Stimulated activated CD8-positive, alpha-beta memory T cell treated with anti-CD3 and anti-CD28 coated beads, Interleukin-4, amount 100 ng/mL, for 1 hour (primary cell): ENCODE measurements at places on chromosomes 12 and 14.

GRCh38 chr14:38016497-38016896, 191.2 kb upstream of the SSTR1 start:
- DNase-seq, result no peak

DNA sequence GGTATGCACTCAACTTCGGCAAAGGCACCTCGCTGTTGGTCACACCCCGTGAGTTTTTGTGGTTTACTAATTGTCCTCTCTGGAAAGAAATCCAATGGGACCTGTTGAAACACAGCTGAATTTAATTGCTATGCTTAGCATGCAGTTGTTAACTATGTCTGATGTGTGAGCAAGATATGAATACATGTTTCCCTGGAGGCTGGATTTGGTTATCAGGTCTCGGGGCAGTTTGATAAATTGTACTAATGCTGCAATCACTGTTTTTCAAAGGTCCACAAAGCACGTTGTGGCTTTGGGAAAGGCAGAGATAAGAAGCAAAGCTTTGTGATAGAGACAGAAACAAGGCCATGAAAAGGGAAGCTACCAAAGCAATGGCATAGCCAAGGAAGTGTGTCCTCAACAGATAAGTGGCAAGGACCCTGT, 91.3 kb downstream of the DAD1 start:
- no peak for DNase-seq

GRCh38 chr12:104929977-104930376, 28.1 kb downstream of the SLC41A2 start:
- no peak for DNase-seq

- DNase-seq, result no peak
These were observed 47.6 kb downstream of the ANO4 start for GRCh38 chr12:100842156-100842555.

- DNase-seq, result no peak
These were observed 14.3 kb downstream of the MYL2 start for GRCh38 chr12:110906083-110906482.

DNA sequence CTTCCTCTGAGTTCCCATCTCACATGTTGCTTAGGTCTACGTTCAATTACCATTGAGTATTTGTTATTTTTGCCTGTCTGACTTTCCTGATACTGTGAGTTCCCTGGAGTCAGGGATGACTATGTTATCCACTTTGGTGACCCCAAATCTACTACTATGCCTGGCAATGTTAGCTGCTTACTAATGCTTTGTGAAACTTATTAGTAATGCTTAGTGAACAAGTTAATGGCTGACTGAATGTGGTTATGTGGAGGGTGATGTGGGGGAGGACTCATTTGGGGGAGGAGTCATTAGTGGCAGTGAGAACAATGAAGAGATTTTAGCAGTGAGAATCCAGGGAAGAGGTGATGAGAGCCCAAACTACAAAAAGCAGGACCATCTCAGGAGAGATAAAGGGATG, 121.6 kb downstream of the KTN1 start:
- DNase-seq, result no peak

DNA sequence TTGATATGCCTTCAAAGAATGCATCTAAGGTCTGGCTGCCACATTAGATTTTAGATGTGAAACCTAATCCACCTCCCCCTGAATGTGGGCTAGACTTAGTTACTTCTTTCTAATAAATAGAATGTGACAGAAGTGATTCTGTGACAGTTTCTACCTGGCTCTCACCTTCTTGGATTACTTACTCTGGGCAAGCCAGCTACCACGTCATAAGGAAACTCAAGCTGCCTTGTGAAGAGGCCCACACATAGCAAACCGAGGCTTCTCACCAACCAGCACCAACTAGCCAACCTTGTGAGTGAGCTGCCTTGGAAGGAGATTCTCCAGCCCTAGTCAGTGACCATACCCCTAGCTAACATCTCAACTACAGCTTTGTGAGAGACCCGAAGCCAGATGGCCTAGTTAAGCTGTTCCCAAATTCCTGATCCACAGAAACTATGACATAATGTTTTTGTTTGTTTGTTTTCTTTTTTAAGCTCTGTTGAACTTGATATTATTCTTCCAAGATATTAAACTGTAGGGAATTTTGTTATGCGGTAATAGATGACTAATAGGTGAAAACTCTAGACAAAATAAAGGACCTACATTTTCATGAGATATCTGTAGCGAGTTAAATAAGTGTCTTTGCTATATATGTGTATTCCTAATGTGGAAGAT, 6.2 kb downstream of the GPR19 start:
- no peak for DNase-seq

DNA sequence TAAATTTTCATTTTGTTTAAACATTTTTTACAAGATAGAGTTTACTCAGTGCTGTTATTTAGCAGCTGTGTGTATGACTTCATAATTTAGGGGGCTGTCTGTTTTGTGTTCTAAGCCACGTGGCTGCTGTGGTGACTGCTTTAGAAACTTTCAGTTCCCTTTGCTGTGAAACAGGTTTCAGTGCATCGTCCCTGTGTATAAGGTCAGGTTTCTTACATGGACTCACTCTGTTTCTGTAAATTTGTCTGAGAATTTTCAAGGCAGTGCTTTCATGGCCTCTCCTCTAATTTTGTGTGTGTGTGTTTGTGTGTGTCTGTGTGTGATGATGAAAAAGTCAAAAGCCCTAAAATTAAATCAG, 32.4 kb downstream of the BICD1 start:
- DNase-seq, result no peak

- no peak for DNase-seq
These were observed 164.1 kb downstream of the ATP23 start for GRCh38 chr12:58105225-58106119.

GRCh38 chr12:58395470-58395869, 454.1 kb downstream of the ATP23 start:
- no peak for DNase-seq

DNA sequence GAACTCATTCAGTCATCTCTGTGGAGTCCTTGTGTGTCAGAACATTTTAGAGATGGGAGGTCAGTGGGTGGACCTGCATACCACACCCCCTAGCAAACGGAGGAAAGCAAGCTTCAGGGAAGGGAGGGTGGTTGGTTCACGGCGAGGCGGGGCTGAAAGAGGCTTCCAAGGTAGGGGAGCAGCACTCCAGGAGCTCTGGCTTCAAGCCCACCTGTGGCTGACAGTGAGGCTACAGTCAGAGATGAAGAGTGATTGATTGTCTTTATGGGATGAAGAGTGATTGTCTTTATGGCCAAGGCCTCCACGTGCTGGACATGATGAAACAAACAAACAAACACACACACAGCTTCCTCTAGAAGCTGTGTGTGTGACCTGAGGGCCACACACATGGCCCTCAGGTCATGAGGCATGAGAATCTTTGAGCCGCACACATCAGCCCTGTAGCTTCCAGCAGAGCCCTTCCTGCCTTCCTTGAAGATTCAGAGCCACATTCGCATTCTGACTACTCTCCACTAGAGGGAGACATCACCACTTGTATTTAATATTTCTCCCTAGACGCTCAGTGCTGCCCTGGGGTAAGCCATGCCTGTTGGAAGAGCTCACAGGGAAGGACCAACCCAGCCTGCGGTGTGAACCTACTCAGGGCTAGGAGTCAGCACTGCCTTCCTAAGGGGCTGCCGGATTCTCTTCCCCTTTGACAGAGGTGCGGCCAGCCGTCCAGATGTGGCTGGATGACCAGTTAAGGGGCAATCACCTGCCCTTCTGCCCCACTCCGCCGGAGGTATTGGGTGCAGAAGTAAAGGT, 54.4 kb upstream of the KCNA1 start:
- DNase-seq, result peak; percentile 3

DNA sequence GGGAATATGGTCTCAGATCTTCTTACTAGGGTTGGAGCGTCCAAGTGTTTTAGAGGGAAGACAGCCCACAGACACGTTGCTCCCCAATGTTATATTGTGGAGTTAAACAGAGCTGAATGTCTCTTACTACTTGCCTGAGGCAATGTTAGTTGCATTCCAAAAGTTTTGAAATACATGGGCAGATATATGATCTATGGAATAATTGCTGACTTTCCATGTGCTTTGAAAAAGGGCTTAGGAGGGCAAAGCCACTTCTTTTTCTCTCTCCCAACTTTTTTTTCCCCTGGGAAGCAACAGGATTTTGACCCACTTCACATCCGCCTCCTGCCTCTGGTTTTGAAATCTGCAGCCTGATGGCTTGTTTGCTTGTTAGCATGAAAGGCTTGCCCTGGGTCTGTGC, 33.7 kb upstream of the PAX9 start:
- no peak for DNase-seq

DNA sequence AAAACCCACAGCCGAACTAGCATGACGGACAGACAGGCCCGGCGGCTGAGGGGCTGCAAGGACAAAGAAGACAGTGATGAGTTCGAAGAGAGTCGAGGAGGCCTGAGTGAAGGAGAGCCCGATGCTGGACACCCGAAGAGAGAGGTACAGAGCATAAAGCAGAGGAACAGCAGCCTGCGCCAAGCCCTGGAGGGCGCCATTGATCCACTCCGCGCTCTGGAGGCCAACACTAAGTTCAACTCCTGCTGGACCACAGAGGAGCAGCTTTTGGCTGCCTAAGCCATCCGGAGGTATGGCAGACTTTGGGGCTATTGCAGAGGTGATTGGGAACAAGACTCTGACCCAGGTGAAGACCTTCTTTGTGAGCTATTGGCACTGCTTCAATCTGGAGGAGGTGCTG, 7.8 kb upstream of the PLXNC1 start:
- DNase-seq, result no peak

- DNase-seq, result no peak
These were observed 150.6 kb upstream of the AEBP2 start for GRCh38 chr12:19288603-19289244.

DNA sequence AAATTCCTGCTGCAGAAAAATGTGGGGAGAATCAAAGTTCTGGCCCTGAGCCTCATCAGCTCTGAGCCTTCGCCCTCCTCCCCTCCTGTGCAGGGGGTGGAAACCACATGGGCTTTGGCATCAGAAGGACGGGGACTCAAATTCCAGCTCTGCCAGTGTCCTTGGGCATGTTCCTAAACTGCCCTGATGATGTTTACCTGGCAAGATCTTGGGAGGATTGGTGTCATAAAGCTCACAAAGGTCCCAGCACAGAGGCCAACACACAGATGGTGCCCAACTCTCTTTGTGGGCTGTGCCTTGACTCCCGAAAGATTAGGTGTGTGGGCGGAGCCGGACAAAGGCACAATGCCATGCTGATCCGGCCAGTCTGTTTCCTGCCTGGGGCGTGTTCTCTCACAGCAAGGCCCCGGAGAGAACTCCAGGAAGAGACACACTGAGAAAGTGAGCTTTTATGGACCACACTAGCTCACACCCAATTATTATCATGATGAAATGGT, 20.5 kb upstream of the CLMN start:
- DNase-seq, result no peak

GRCh38 chr12:108856428-108857157, 790 bp downstream of the SSH1 start:
- DNase-seq, result peak; percentile 38

DNA sequence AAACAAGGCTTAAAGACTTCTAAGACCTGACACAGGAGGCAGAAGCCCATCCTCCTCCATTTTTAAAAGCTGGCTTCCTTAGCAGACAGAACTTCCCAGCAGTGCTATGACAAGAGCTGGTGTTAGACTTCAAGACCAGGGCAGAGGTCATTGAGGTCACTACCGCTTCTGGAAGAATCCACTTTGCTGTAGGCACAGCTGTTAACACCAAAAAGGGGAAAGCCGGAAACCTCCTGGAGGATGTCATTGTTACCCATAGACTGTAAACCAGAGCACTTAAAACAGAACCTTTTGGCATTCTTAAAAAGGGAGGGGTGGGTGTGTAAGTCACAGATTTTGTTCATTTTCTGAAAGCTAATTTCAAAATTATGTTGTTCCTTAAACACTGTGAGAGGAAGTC, 445.7 kb downstream of the TMTC2 start:
- no peak for DNase-seq

- DNase-seq, result no peak
These were observed 49.9 kb downstream of the ESR2 start for GRCh38 chr14:64244279-64244678.

DNA sequence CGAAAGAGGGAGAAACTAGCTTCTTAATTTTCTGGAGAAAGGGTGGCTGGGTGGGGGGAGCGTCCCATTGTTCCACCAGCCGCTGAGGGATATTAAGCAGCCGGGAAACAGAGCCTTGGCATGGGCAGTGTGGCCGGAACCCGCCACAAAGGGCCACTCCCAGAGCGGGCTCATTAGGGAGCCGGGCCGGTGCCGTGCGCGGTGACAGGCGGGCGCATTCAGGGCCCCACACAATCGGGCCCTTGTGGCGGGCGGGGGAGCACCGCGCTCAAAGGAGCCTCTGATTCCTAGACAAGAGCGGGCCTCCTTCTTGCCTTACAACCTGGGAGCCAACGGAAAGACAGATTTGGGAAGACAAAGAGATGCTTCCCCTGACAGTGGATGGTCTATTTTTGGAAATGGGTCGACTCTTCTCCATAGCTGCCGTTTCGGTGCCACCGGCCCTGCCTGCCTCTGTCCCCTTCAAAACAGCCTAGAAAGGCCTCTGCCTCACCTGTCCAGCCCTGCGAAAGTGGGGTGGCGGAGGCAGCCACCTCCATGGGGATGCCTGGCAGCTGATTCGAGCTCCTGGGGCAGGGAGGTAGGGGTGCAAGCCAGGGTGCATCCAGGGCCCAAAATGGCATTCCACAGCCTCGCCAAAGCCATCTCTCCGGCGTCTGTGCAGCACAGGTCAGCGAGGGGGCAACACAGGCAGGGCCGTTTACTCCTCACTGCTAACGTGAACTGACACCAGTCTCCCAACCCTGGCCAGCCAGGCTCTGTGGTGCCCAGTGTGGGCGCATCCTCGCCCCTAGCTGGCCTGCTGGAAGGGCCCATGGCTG, 10.9 kb downstream of the CCDC85C start:
- no peak for DNase-seq

- no peak for DNase-seq
These were observed 678 bp downstream of the MDM1 start for GRCh38 chr12:68331500-68331868.

GRCh38 chr14:63717702-63718101, 10.2 kb downstream of the SGPP1 start:
- DNase-seq, result no peak

- DNase-seq, result no peak
These were observed 112.0 kb upstream of the TMPO start for GRCh38 chr12:98403385-98403784.

- DNase-seq, result no peak
These were observed 8.1 kb downstream of the TNS2 start for GRCh38 chr12:53057816-53058500.

GRCh38 chr12:16020031-16020430, 108.9 kb downstream of the DERA start:
- DNase-seq, result no peak

DNA sequence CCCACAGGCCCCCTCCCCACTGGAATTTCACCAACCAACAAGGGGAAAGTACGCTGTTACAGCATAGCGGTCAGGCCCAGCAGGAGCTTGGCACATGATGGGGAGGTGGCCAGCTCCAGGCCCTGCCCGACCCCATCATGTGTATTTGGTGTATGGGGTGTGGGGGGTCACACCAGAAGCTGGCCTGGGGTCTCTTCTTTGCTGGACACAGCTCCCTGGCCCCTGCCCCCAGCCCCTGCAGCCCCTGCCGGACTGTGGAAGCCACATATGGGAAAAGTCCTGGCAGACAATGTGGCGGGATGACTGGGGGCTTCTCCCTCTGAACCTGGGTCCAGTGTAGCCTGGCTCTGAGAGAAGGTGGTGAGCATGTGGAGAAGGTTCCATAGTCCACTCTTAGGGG, 12.4 kb downstream of the NGB start:
- no peak for DNase-seq

GRCh38 chr14:104741108-104741802, 11.7 kb upstream of the SIVA1 start:
- no peak for DNase-seq

- no peak for DNase-seq
These were observed 27.9 kb downstream of the BAZ2A start for GRCh38 chr12:56602239-56602638.

GRCh38 chr12:82898441-82898840, 211.7 kb downstream of the TMTC2 start:
- no peak for DNase-seq
